ENCODE measurements at places on chromosomes 2 and 18.

DNA sequence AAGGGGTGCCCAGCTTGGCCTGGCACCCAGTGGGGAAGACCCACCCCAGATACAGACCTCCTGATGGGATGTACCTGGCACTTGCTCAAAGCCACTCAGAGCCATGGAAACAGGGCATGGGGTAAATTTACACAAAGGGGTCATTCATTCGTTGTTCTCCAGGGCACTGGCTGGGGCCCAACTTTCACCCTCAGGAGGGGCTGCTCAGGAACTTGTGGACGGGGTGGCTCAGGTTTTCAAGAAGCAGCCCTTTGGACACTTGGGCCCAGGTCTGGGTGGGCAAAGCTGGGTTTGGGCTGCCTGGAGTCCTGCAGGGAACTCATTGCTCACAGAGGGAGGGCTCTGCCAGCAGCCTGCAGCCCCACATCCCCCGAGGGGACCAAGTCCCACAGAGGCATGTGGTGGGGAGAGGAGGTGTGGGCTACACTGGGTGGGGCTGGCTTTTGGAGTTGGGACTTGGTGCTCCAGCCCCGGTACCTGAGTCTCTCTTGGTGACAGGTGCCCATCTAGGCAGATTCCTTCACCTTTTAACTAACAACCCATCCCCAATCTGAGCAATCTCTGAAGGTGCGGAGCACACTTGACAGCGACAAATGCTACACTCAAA lies 172.3 kb downstream of the CELF4 start:
- DNase-seq, result no peak

DNA sequence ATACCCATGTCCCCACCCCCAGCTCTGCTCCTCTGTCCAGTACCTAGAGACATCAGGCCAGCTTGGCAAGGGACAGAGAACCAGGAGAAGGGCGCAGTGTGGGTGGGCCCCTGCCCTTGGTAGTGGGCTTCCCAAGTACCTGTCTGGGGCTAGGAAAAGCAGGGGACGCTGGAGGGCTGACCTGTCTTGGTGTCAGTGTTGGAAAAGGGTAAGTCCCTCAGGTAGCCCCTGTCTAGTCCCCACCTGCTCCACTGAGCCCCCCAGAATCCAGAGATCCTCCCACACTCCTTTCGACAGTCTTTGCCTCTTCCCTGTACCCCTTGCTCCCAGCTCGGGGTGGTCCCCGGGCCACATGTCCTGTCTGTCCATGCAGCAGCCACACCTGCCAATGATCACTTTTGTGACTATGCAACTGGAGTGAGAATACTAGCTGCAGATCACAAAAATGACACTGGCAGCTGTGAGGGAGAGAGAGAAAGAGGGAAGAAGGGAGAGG lies 14.6 kb downstream of the DNAJB2 start:
- DNase-seq, result no peak

DNA sequence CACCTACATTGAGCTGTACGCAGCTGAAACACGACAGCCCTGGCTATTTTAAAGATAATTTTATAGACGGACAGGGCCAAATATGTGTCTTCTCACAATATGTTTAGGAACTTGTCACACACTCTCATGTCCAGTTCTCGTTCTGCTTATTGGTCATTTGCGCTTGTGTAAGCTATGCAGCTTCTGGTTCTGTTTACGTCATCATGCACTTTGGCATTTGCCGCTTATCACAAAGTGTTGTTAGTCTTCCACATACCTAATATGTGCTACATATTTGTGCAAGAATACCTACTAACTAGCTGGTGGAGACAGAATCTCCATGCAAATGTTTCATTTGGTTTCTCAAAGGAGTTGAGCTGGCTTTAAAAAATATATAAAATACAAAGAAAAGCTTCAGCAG lies 7.5 kb upstream of the ZNF516 start:
- no peak for DNase-seq

- DNase-seq, result no peak
Observed at GRCh38 chr18:58699551-58699950, 28.3 kb downstream of the MALT1 start.

DNA sequence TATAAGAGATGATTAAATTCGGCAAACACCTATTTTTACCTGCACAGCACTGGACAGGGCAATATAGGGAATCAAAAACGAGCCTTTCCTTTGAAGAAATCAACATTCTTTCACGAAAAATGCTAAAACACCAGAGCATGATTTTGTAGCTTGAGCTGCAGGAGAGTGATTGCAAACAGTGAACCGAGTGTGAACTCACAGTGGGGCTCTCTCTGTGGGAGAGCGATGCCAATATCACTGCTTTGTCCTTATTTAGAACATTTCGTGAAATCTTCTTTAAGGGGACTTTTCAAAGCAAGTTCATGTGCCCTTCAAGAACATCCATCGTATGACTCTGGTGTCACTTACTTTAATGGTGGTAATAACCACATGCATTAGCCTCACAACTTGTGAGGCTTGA lies 238.8 kb downstream of the CD226 start:
- no peak for DNase-seq

DNA sequence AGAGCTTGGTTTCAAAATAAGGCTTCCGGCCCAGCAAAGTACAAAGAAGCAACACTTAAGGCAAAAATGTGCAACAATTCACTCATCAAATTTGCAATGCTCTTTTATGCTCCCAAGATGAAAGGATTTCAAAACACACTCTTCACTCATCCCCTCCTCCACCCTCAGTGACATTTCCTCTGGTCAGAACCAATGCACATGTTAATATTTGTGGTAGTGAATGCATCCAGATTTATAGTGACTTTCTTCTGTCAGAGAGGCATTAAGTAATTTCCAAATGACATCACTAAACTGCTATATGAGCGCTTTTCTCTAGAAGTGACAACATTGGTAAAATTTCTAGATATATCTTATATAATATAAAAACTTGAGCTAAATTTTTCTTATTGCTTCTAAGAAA lies 800.4 kb downstream of the NRXN1 start:
- no peak for DNase-seq

- DNase-seq, result no peak
Observed at GRCh38 chr18:22285361-22286140, 116.2 kb downstream of the GATA6 start.

DNA sequence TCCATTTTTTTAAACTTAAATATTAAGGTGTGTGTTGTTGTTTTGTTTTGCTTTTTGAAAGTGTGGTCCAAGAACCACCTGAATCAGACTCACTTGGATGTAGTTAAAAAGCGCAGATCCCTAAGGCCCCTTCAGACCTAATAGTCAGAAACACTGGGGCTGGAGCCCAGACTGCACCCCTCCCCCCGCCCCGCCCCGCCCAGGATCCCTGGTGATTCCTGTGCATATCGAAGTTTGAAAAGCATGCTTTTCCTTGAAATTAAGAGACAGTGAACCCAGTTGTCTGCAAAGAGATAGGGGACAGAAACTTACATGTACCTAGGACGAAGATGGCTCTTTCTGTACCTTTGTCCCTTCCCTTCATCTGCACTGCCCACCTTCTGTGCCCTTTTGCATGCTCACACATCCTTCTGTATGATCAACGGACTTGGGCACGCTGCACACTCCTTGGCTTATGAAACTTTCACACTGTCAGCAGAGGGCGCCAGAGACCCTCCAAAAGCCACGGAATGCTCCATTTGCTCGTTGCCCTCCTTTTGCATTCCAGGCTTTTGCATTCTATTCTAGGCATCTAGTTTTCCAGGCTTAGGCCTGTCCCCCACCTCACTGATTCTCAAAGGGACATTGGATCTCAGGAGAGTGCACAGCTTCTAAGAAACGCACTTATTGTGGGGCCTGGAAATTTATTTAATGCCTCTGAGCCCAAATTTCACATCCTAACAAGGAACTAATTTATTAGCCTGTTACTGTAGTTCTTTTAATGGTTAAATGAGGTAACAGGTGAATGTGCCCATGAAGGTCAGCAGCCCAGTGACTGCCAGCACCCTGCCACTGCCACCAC lies 32.8 kb upstream of the SLC14A1 start:
- peak; percentile 54 for DNase-seq

GRCh38 chr2:150426724-150427123 lies 60.7 kb downstream of the RND3 start:
- no peak for DNase-seq

DNA sequence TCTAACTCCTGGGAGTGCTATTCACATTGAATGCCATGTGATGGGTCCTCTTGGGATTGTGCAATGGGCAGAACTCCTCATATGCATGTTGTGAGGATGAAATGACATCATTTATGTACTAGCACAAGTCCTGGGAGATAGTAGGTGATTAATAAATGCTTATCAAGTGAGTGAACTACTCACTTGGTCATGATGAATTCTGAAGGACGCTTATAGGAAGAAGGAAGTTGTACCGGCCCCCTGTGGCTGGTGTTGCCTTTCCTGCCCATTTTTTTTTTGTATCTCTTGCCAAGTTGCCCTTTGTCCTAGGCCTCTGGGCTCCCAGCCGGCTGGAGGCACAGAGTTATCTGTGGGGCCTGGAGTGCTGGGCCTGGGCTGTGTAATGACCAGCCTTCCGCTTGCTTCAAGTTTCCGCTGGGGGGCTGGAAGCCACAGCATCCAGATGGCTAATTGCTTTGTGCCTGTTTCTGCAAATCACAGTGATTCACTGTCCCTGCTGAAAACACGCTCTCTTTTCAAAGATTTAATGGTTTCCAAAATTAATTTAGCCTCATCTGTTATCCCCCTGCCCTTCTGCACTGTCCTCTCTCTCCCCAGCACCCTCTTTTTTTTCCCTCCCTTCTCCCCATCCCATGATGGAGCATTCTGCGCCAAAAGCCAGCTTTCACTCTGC lies 33.7 kb upstream of the MRPL33 start:
- no peak for DNase-seq

GRCh38 chr2:68689553-68690537 lies 44.8 kb upstream of the ARHGAP25 start:
- no peak for DNase-seq

GRCh38 chr2:23376972-23377371 lies 8.0 kb upstream of the KLHL29 start:
- DNase-seq, result no peak

- no peak for DNase-seq
Observed at GRCh38 chr2:109613081-109613921, 465 bp downstream of the SEPTIN10 start.

- DNase-seq, result no peak
Observed at GRCh38 chr2:34037157-34037556, 438.1 kb upstream of the FAM98A start.

DNA sequence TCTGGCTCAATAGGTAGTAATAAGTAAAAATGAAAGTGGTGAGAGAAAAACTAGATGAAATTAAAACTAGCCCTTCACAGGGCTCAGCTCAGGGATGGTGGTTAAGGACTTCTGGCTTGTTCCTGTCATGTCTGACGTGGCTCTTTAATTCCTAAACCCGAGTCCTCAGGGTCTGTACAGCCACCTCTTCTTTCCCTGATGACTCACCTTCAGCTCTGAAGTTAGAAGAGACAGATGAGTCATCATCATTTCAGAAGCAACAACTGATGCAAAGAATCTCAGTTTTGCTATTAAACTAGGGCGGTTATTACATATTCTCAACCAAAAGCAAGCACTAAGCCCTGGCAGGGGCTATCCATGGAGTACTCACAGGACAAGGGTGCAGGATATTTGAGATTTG lies 24.0 kb upstream of the ITGB6 start:
- no peak for DNase-seq

DNA sequence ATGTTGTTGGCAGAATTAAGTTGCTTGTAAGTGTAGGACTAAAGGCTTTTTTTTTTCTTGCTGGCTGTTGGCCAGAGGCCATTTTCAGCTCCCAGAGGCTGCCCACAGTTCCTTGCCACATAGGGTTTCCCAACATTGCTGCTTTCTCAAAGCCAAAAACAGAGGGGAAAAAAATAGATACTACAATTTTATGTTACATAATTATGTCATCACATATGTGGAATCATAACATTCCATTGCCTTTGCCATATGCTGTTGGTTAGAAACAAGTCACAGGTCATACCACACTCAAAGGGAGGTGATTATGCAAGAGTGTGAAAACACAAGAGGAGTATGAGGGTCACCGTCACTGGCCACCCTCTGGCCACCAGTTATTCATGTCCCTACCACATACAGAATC lies 154.5 kb downstream of the RTN4 start:
- DNase-seq, result no peak

DNA sequence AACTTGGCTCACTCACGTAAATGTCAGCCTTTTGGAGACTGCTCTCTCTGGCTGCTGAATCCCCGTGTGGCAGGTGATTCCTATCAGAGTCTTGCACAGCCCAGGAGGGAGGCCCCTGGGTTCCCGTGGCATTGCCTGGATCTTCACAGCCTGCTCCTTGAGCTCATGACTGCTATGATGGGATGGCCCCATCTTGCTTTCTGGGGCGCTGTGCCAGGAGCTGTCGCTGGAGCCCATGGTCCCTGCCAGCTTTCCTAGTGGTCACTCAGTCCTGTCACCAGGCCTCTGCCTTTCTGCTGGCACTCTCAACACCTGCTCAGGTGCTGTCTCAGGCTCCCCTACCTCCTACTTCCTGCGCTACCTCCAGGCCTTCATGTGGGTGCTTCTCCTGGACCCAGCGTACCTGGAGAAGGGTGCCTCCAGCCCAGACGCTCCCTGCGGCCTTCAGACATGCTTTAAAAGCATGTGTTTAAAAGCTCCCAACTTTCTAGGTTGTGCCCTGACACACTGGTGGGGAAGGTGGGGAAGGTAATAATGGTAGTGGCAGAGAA lies 110.1 kb downstream of the MCFD2 start:
- no peak for DNase-seq

DNA sequence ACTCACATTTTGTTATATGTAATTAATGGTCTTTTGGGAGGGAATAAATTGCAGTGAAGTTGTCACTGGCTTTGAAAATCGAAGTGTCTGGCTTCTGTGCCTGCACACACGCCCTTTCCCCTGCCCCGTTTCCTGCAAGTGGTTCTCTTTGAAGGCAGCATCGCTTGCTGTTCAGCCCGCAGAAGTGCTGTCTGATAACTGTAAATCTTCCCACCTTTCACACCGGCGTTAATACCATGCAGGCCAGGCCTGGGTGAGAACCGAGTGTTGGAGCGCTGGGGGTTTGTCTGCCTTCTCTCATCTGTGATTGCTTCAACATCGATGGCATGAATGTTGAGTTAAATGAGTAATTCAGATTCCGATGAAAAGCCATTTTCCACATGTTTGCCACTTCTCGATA lies 37.9 kb upstream of the RPL31 start:
- DNase-seq, result peak; percentile 4

DNA sequence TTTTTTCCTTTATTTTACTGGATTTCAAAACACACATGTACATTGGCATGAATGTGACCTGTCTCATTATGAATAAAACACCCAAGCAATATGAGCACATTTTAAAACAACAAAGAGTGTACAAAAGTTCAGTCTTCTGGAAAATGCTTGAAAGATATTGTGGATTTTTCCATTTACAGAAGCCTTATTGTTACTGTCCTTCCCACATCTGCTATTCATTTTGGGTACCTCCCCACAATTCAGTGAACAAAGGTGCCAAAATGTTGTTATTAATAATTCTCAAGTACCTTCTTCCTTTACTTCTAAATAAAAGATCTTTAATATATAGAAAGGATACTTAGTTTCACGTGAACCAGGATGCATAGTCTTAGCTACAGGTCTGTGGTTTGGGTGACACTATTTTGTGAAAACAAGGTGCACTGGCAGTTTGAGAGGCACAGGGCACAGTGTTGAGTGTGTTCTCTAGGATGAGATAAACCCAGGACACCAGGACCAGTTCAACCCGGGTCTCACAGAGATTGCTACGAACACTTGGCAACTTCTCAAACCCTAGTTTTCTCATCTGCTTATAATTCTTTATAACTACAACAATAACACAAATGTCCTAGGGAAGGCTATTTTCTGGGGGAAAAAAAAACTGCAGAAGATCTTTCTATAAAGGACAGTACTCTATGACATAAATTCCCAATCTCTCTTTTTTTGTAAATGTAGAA lies 84.5 kb upstream of the GALNT5 start:
- no peak for DNase-seq

GRCh38 chr2:36698993-36699392 lies 2.5 kb downstream of the VIT start:
- no peak for DNase-seq

Measured in central memory CD4-positive, alpha-beta T cell (primary cell).